ENCODE measurements at places on chromosomes 1 and 21. TPM values are rescaled to one million over a fixed set of nuclear protein-coding genes. Genes with fewer than 3 reads are reported as not detected.

Gene C1orf185
- not detected for polyA plus RNA-seq

DNA sequence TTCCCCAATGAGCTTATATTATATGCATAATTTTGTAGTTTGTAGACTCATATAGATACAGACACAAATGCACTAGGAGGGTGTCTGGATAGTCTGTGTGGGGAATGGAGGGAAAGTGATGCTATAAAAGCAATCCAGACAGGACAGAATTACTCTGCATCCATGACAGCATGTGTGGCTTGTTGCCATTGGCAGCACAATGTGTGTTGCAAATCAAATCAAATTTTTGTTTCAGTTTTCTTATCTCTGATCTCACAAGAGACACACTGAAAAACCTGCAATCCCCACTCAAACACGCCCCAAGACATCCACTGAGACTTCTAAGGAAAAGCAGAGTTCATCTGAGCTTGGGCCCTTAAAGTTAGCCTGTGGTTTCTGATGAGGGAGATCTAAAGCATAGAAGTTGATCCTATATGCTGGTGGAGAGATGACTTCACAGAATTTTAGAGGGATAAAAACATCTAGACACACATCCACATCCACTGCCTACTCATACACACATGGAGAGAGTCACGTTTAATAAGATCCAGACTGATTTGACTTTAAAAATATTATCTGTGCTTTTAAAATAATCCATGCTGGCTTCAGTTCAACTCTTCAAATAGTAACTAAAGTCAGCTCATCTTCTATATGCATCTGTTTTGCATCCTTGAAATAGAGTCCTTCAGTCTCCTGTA lies 313.0 kb upstream of the PLXNA2 start:
- DNase-seq: no peak

Gene AJAP1
- 0.57 TPM for polyA plus RNA-seq

GRCh38 chr1:23273450-23274133 lies 56.3 kb upstream of the HTR1D start:
- no peak for DNase-seq

Gene RAB25
- 174 TPM for polyA plus RNA-seq

GRCh38 chr1:111227851-111228747 lies 586 bp downstream of the CHI3L2 start:
- no peak for DNase-seq

DNA sequence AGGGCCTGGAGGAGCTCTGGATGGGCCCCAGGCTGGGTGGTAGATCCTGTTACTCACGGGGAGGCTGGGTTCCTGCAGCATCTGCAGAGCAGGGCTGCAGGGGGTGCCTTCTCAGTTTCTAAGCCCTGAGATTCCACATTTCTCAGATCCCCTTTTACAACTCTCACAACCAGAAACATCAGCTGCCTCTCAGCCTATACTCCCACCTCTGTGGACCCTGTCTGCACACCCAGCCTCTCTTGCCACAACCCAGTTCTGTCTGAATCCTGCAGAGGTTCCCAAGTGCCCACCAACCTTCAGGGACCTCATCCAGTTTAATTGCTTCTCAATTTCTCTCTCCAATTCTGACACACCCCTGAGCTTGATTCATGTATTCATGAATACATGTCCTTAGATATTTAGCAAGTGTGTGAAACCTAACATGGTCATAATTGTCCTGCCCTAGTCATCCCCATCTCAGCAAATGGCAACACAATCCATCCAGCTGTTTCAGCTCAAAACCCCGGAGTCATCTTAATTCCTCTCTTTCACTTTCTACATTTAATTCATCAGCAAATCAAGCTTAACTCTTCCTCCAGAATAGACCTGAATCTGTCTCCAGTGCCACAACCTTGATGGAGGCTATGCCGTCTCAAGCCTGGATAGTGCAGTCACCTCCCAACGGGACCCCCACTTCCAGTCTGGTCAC lies 57.0 kb upstream of the NEK2 start:
- DNase-seq: no peak

Gene CFHR4
- not detected for polyA plus RNA-seq

Gene RAP1GAP
- polyA plus RNA-seq: 68.1 TPM

- DNase-seq: no peak
These were observed 27.7 kb downstream of the C1QB start for GRCh38 chr1:22680726-22681125.

GRCh38 chr1:77290576-77290975 lies 8.8 kb downstream of the AK5 start:
- no peak for DNase-seq

Gene CD164L2
- not detected for polyA plus RNA-seq

- DNase-seq: no peak
These were observed 75.9 kb downstream of the HUNK start for GRCh38 chr21:31948676-31949075.

DNA sequence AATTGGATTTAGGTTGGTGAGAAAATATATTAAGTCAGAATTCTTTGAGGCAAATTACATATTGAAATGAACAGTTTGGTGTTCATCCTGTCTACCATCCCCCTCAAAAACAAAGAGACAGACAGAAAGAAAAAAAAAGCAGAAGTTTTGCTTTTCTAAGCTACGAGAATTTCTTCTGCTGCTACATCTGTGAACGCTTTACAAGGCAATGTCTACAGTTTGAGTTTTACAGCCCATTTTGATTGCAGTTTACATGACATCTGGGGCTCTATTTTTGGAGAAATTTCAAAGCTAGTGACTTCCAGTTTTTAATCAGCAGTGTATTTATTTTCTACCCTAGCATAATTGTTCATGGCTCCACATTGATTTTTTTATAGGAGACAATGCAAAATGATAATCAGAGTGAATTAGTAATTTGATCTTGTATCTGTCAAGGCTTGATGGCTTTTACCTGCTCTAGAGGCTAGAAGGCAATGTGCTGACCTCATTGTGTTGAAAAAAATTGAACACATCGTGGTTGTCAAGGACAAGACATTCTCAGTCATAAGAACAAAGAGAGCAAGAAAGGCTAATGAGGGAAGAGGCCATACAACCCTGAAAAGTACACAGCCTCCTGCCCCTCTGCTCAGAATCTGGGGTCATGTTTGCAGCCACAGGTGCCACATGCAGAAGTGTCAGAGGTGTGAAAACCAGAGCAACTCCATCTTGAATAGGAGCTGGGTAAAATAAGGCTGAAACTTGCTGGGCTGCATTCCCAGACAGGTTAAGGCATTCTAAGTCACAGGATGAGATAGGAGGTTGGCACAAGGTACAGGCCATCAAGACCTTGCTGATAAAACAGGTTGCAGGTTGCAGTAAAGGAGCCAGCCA lies 201.0 kb upstream of the CAMK1G start:
- DNase-seq: no peak

- no peak for DNase-seq
These were observed 610 bp downstream of the COL6A2 start for GRCh38 chr21:46098303-46099141.

Gene TMEM54
- 27.7 TPM for polyA plus RNA-seq

- no peak for DNase-seq
These were observed 90.4 kb upstream of the AJAP1 start for GRCh38 chr1:4564051-4564450.

Gene C1orf116
- 45.7 TPM for polyA plus RNA-seq

GRCh38 chr1:18997508-18997907 lies 41.0 kb upstream of the IFFO2 start:
- no peak for DNase-seq

DNA sequence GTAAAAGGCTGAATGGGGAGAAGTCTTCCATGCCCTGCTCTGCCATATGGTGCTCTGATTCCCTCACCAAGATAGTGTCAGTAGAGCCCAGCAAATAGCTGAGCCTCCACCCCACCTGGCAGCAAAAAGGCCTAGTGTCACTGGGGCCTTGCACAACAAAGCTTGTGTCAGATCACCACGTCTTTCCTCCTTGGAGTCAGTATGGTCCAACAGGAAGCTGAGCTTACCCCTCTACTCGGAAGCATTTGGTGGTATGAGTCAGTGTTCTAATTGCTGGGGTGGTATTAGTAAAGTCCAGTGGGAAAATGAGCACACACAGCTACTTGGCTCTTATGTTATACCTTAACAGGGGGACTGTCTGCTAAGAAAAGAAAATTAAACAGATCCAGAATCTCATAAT lies 18.7 kb upstream of the RRP15 start:
- no peak for DNase-seq

All from large intestine (tissue), 12 donors.